ENCODE measurements at places on chromosomes 2 and 18.

- no peak for DNase-seq
These were observed 126.6 kb downstream of the DPP4 start for GRCh38 chr2:161947406-161947805.

DNA sequence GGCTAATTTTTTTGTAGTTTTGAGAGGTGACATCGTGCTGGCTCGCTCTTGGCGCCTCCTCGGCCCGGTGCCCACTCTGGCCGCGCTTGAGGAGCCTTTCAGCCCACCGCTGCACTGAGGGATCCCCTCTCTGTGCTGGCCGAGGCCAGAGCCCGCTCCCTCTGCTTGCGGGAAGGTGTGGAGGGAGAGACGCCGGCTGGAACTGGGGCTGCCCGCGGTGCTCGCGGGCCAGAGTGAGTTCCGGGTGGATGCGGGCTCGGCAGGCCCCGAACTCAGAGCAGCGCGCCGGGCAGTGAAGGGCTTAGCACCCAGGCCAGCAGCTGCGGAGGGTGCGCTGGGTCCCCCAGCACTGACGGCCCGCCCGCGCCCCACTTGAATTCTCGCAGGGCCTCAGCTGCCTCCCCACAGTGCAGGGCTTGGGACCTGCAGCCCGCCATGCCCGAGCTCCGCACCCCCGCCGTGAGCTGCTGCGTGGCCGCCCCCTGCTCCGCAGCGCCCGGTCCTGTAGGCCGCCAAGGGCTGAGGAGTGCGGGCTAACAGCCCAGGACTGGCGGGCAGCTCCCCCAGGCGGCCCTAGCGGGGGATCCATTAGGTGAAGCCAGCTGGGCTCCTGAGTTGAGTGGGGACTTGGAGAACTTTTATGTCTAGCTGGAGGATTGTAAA, 113.2 kb upstream of the ZSWIM2 start:
- DNase-seq, result no peak

- DNase-seq, result no peak
These were observed 11.4 kb upstream of the SLC35F6 start for GRCh38 chr2:26752656-26753055.

- DNase-seq, result no peak
These were observed 11.8 kb downstream of the CYP27C1 start for GRCh38 chr2:127208313-127208712.

DNA sequence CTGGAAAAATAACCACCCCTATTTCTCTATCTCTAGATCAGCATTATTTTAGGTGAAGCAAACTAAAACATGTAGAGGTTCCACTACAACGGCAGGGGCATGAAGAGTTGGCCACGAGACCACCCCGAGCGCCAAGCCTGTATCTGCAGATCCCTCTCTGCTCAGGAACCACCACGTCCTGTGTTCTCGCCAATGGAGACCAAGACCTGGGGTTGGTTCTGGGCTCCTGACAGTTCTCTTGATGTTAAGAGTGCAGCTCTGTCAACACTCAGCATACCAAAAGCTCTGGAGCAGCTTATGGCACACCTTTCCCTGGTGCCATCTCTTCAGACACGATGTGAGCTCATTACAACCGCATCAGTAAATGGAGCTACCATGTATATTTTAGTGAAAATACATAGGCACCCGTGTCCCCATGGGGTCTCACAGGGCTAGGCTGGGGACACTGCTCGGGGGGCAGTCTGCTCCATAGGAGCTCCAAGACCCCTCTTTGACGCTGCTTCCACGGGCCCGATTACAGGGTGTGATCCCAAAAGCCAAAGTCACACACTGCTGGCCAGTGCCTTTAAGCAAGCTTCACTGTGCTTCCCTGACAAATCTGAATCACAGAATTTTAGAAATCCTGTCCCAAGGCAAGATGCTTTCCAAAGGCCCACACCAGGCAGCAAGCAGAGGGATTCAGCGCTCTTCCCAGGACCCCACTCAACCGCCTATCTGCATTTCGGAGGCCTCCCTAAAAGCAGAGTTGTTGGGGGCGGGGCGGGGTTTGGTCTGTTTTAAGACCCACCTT, 72.2 kb downstream of the EMILIN2 start:
- DNase-seq, result no peak

DNA sequence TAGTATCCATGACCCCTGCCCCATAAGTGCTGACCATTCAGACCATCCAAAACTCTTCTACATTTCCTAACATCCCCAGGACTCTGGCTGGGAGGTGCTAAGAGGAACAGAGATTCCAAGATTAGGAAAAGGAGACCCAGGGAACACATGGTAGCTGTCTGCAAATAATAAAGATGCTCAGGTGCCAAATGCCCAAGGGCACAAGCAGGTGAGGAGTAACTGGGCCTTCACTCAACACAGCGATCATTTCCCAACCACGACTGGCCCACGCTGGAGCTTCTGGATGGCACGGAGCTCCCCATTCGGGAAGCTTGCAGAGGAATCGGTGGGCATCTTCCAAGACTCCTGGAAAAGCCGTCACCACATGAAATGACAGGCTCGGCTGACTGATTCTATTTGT, 255.9 kb upstream of the SMIM21 start:
- no peak for DNase-seq

DNA sequence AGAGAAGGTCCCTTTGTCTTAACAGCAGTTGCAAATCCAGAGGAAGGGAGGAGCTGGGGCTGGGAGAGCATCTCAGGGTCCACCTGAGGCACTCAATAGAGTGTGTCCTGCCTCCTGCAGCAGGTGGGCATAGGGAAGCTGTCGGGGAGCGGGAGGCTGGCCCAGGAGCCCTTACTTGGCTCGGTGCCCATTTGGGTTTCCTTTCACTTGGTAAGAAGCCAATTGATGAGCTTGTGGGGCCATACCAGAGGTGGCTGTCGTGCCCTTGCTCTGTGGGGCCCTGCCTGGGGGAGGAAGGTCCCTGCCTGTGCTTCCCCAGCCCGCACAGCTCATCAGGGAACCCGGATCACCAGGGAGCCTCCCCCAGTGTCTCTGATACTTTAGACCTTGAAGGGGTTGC, 229.7 kb downstream of the DYSF start:
- DNase-seq, result no peak

GRCh38 chr2:190094316-190094871, 31.9 kb upstream of the MSTN start:
- DNase-seq, result no peak

- DNase-seq, result no peak
These were observed 72.7 kb downstream of the LRP1B start for GRCh38 chr2:142058149-142058548.

- DNase-seq, result no peak
These were observed 20.5 kb downstream of the CENPO start for GRCh38 chr2:24813691-24814137.

- DNase-seq, result no peak
These were observed 71.8 kb upstream of the YWHAQ start for GRCh38 chr2:9702604-9703084.

DNA sequence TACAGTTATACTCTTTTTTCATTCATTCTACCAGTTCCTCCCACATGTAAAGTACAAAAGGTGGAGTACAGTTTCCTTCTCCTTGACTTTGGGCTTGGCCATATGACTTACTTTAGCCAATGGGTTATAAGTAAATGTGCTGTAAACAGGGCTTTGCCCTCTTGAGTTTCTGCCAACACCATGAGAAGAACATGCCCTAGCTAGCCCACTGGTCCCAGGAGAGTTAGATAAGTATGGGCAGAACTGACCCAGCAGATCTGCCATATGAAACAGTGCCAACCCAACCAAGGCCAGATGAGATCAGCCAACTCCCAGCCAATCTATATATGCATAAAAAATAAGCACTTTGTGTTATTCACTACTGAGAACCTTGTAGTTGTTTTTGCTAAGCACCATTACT, 25.5 kb downstream of the ZC3H8 start:
- DNase-seq, result no peak

DNA sequence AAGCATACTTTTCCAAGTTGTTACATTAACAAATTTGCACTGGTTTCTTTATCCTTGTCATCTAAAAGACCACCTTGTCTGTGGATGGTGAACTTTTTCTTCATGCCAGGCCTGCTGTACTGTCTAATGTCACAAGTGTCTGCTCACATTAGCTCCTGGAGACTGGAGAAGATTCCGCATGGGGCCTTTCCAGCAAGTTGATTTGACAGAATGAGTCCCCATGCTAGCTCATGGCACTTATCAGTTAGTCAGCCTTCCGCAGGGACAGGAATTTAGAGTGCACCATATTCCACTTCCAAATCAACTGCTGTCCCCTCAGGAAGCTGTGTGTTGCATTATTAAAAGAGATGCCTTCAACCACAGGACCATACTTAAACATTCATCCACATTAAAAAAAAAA, 41.4 kb upstream of the LRPPRC start:
- DNase-seq, result no peak

- no peak for DNase-seq
These were observed 54.6 kb upstream of the ZFP36L2 start for GRCh38 chr2:43280994-43281393.

- no peak for DNase-seq
These were observed 105.3 kb downstream of the ZNF407 start for GRCh38 chr18:74702950-74703349.

- DNase-seq, result peak; percentile 3
These were observed 52.3 kb downstream of the RAB10 start for GRCh38 chr2:26086155-26086637.

GRCh38 chr2:75342504-75343175, 143.3 kb upstream of the TACR1 start:
- DNase-seq, result no peak

Measured in activated T-helper 9 cell treated with anti-CD3 and anti-CD28 coated beads, Interleukin-2, amount 50 U/mL, for 16 hours (primary cell).